ENCODE measurements at places on chromosomes 7 and 10.
A peak's percentile ranks its signal among the peaks of the same experiment; 100 is the strongest.

- no peaks in the 10 kb centered on the region for H3K36me3 ChIP-seq
- no peak for DNase-seq
- no peak overlapping the region for H3K27ac ChIP-seq
- no peaks in the 10 kb centered on the region for H3K27me3 ChIP-seq
These were observed 549.1 kb downstream of the XPNPEP1 start for GRCh38 chr10:109374215-109374614.

GRCh38 chr10:77157248-77158019 lies 480.2 kb downstream of the KCNMA1 start:
- H3K4me3 ChIP-seq = no peak overlapping the region
- no peak for DNase-seq
- H3K27me3 ChIP-seq = no peaks in the 10 kb centered on the region
- peaks cover 38% of the 10 kb centered on the region for H3K4me1 ChIP-seq
- no peaks in the 10 kb centered on the region for H3K36me3 ChIP-seq

DNA sequence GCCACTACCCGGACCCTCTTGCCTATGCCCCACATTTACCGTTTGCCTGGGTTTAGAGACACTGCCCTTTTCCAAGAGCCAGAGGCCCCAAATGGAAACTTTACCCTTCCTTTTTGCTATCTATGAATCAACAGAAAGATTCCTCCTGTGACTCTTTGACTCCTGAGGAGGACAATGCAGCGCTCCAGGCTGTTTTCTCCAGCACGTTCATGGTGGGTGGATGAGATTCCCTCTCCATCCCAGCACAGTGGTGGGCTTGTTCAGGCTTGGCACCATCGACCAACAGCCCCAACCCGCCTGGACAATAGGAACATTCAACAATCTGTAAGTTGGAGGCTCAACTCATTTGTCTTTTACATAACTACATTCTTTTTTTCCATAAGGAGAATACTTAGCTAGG lies 55.9 kb downstream of the DLD start:
- no peaks in the 10 kb centered on the region for H3K27me3 ChIP-seq
- DNase-seq = no peak
- H3K27ac ChIP-seq = peak overlapping the region; percentile 96

GRCh38 chr7:80335511-80336231 lies 176.2 kb downstream of the GNAT3 start:
- H3K36me3 ChIP-seq = no peaks in the 10 kb centered on the region
- H3K4me3 ChIP-seq = no peak overlapping the region
- DNase-seq = no peak

- peaks cover 15% of the 10 kb centered on the region for H3K4me1 ChIP-seq
- H3K27ac ChIP-seq = peak overlapping the region; percentile 57
These were observed 27.3 kb upstream of the SKAP2 start for GRCh38 chr7:26891400-26892350.

DNA sequence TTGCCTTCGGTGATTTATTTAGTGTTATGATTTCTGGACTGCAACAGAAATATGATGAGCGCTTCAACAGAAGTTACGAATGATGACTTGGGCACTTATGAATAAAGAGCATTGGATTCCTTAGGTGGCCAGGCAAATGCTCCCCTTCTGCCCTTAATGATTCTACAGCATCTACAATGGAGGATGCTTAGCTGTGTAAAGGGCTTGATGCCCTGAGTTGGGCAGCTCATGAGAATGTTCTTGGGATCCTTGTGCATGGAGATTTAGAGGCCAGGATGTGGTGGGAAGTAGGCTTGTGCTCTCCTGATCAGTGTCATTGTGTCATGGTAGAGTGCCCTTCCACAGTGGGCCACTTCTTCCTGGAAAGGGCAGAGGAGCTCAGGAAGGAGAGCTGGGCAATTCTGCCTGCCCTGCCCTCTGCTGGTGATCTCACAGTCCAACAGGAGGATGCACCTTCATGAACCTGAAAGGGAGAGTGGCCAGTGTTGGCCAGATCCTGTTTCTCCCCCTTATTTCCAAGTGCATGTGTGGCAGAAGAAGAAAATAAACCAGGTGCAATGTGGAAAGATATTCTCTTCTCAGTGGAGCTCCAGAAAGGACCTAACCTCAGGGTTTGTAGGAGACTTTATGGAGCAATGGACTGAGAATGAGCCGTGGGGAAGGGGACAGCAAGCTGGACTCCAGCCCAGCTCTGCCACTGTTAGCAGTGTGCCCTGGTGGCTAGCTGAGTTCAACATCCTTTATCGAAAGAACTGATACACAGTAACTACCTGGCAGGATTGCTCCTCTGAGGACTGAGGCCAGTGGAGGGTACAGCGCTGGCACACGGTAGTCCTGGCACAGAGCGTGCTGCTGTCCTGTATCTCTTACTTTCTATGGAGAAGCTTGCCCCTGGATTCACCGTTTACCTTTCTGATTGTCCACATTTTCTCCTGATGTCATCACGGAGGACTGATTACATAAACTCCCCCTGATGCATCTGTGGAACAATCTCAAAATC lies 182.9 kb downstream of the BMPER start:
- H3K4me3 ChIP-seq = no peak overlapping the region
- no peaks in the 10 kb centered on the region for H3K4me1 ChIP-seq
- H3K36me3 ChIP-seq = no peaks in the 10 kb centered on the region
- no peaks in the 10 kb centered on the region for H3K27me3 ChIP-seq
- DNase-seq = no peak

DNA sequence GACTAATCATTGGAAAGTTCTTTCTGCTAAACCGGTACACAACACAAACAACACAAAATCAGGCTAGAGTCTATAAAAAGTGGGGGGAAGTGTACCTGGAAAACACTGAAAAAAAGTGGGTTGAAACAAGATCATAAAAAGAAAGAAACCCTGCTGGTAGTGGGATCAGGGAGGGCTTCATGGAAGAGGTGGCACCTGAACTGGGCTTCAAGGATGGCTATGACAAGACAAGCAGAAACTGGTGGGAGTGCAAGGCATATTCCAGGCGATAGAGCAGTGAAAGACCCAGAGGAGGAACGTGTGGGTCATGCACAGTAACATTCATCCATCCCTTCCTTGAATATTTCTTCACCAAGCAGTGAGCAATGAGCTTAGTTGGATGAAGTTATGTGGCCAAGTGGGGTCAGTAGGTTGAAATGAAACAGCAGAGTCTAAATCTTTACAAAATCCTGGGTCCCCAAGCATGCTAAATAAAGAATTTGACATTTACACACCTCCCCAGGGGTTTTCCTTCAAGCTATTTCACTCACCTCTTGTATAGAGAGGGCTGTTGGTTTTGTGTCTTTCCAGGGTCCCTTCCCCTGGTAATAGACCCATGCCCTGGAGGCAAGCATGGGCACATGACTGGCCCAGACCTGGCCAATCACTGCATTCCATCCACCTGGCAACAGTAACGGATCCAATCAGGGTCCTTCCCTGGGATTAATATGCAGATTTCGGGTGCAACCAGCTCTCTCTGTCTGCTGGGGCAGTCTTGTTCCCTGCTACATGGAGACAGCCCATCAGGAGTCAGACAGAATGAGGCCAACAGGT lies 38.2 kb downstream of the SPOCK2 start:
- H3K36me3 ChIP-seq = no peaks in the 10 kb centered on the region
- no peaks in the 10 kb centered on the region for H3K4me1 ChIP-seq
- H3K27ac ChIP-seq = no peak overlapping the region
- H3K27me3 ChIP-seq = no peaks in the 10 kb centered on the region
- no peak overlapping the region for H3K4me3 ChIP-seq
- DNase-seq = no peak

DNA sequence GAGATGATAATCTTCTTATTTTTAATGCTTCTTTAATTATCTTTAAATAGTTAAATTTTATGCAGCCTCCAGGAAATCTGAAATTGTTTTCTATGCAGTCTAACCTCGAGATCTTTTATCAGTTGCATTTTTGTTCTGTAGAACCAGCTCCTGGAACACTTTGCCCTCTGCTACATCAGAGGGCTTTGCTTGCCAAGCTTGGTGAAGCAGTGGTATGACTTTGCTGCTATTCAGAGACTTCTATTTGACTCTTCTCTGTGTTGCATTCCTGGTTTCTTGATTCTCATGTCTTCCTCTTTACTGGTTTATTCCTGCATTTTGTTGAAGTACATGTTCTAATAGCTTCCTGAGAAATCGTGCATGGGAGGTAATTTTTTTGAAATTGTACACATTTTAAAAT lies 163.7 kb upstream of the TMEM229A start:
- H3K27ac ChIP-seq = no peak overlapping the region
- H3K27me3 ChIP-seq = no peaks in the 10 kb centered on the region
- no peaks in the 10 kb centered on the region for H3K36me3 ChIP-seq

DNA sequence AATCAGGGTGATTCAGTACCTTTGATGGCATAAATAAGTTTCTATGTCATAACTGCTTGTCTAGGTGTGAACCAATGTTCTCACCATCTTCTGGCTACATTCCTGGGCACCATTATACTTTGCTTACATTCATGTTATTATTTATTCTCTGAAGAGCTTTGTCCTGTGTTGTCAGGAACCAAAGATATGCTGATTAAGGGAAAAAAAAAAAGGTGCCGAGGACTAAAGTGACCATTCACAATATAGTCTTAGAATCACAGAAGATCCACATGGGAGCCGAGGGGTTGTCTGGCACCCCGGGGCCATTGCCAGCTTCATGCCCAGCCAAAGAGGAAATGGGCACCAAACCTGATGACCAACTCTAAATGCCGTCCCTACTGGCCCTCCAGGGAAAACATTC lies 329.2 kb upstream of the NFE2L3 start:
- no peaks in the 10 kb centered on the region for H3K4me1 ChIP-seq
- H3K27ac ChIP-seq = no peak overlapping the region
- no peaks in the 10 kb centered on the region for H3K36me3 ChIP-seq
- no peaks in the 10 kb centered on the region for H3K27me3 ChIP-seq

DNA sequence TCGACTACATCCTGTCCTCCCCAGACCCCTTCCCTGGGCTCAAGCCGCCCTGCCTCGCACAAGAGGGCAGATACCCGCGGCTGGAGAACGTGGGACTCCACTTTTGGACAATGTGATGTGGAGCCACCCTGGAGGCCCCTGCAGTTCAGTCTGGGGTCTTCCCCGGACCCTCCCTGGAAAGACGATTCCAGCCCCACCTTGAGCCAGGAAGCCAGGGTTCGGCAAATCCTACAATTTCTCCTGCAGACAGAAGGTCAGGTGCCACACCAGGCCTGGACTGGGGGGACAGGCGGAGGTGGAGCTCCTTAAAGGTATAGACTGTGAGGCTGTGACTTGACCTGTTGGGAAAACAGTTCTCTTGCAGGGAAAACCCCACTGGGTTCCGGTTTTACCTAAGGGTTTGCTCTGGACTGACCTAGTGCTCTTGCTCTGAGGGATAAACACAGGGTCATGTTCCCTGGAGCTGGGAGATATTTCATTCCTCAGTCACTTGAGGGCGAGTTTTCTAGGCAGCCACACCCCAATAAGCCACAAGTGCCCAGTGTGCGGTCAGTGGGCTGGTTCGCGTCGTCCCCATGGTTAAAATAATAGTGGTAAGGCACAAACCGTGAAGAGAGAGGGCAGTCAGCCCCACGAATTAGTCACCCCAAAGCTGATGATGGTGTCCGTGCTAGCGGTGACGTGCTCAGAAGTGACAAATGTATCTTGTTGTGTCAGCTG lies 1.6 kb downstream of the FOXL3 start:
- no peaks in the 10 kb centered on the region for H3K4me1 ChIP-seq
- H3K4me3 ChIP-seq = no peak overlapping the region
- peaks cover 75% of the 10 kb centered on the region for H3K27me3 ChIP-seq

- no peak for DNase-seq
- H3K27me3 ChIP-seq = no peaks in the 10 kb centered on the region
- H3K27ac ChIP-seq = no peak overlapping the region
These were observed 209.2 kb downstream of the SNX10 start for GRCh38 chr7:26500749-26501352.

DNA sequence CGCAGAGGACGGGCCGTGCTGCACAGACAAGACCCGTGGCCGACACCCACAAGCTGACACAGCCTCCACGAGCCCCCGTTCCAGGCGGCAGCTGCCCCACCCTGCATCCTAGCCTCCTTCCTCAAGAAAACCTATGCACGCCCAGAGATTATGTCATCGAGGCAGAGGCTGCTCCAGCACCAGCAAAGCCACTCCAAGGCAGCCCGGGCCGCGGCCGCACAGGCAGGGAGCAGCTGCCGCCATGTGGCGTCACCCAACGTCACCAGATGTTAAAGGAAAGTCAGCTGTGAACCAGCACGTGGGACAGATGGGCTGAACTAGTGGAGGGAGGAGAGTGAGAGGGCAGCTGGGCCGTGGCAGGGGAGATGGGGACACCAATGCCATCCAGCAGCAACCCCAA lies 59.8 kb downstream of the STK32C start:
- no peak overlapping the region for H3K27ac ChIP-seq
- H3K27me3 ChIP-seq = no peaks in the 10 kb centered on the region
- no peak for DNase-seq
- no peaks in the 10 kb centered on the region for H3K36me3 ChIP-seq

DNA sequence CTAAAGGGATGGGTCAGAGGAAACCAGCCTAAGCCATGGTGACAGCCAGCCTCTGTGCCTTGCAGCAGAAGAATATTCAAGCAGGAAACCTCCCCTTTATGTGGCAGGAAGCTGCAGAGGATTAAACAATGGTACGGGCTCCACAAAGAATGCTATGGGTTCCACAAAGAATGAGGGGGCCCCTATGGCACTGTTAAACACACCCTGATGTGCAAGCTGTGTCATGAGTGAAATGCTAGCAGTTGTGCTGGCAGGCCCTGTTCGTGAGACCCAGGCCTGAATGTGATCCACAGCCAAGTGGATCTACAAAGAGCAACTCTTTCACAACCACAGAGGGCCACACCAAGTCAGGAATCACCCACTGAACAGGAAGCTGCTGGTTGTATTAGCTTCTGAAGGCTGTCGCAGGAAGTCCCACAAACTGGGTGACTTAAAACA lies 68.9 kb downstream of the MYOF start:
- DNase-seq = no peak
- peak overlapping the region; percentile 10 for H3K27ac ChIP-seq
- peaks cover 87% of the 10 kb centered on the region for H3K36me3 ChIP-seq
- no peaks in the 10 kb centered on the region for H3K4me1 ChIP-seq

DNA sequence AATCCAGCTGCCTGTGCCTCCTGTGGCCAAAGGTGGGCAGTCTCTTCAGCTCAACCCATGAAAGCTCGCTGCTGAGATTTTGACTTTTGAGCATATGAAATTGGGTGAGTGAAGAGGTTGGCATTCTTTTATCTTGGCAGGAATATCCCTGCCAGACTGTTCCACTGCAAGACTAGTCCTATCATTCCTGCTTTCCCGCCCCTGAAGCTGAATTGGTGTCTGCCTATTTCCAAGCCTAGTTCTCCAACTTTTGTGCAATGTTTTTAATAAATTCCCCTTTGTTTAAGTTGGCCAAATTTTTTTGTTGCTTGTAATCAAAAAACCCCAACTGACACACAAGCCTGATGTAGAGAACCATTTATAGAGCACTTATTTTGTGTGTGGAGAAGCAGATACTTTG lies 34.8 kb upstream of the BICC1 start:
- no peak overlapping the region for H3K4me3 ChIP-seq
- DNase-seq = no peak
- H3K4me1 ChIP-seq = no peaks in the 10 kb centered on the region
- no peaks in the 10 kb centered on the region for H3K27me3 ChIP-seq
- no peak overlapping the region for H3K27ac ChIP-seq
